Keratinocyte (primary cell): ENCODE measurements at places on chromosomes 1 and 21. TPM values are rescaled to one million over a fixed set of nuclear protein-coding genes. Genes with fewer than 3 reads are reported as not detected.

The TTC39A gene
- polyA plus RNA-seq: 0.58 to 1.4 TPM (median 1.4 TPM) in 3 replicates

The MX2 gene
- polyA plus RNA-seq: 6.8 to 11.0 TPM (median 7.1 TPM) in 3 replicates

The ASPM gene
- 2.1 to 10.0 TPM (median 5.3 TPM) in 3 replicates for polyA plus RNA-seq

The FCRL6 gene
- polyA plus RNA-seq: not detected in 3 replicates

The CLCA2 gene
- 276 to 518 TPM (median 407 TPM) in 3 replicates for polyA plus RNA-seq

The SLAMF9 gene
- 0.31 to 0.57 TPM (median 0.41 TPM) in 3 replicates for polyA plus RNA-seq

GRCh38 chr1:100523038-100523652 is 14.8 kb upstream of the GPR88 start:
- no peak overlapping the region for H3K4me3 ChIP-seq
- H3K27me3 ChIP-seq: peaks cover 3% of the 10 kb centered on the region
- no peak for DNase-seq

GRCh38 chr1:214525535-214526019 is 25.8 kb downstream of the PTPN14 start:
- peaks cover 10% of the 10 kb centered on the region for H3K36me3 ChIP-seq
- H3K27me3 ChIP-seq: no peaks in the 10 kb centered on the region

DNA sequence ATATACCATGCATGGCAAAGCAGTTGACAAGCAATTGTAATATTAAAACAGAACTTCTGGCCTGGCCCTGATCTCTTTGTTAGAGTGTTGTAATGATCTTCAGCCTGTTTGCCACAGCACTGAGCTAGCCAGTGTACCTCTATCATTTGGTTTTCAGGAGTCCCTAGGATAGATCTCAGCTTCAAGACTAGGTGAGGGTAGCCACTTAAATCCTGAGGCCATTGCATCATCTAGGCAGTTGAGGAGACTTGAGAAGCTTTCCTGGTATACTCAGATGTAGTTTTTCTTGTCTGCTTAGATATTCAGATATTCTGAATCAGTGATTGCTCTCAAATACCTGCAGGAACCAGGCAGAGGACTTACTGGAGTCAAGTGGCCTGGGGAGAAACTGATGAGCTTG is 14.7 kb downstream of the S1PR1 start:
- no peak overlapping the region for H3K4me3 ChIP-seq
- H3K4me1 ChIP-seq: peaks cover 3% of the 10 kb centered on the region
- no peaks in the 10 kb centered on the region for H3K27me3 ChIP-seq

DNA sequence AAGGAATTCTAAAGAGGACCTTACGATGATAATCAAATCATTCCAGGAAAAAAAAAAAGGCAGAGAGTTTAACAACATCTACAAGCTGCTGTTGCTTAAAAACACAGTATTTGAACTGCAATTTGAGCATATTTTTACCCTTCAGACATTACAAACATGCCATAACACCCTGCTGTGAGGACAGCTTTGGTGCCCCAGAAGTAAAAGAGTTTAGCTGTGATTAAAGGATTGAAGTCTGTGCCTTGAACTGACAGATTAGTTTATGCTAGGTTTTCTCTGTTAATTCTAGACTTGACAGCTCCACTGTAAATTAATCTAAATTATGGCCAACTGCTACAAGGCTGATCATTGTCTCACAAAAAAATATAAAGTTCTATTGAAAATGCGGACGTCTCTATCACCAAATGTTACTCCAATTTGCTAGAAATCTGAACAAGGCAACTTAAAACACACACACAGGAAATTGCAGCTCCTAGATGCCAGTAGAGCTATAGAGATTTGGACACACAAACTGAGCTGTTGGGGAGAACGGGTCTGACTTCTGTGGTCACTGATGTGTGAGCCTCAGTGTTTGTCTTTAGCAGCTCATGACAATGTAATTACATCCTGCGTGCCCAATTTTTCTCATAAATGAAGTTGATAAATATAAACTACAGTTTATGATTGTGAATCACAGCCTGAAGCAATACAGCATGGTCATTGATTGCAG is 217.9 kb downstream of the NTNG1 start:
- DNase-seq: no peak
- no peaks in the 10 kb centered on the region for H3K4me1 ChIP-seq
- no peaks in the 10 kb centered on the region for H3K27me3 ChIP-seq
- no peak overlapping the region for H3K27ac ChIP-seq
- no peaks in the 10 kb centered on the region for H3K36me3 ChIP-seq
- no peak overlapping the region for H3K4me3 ChIP-seq

DNA sequence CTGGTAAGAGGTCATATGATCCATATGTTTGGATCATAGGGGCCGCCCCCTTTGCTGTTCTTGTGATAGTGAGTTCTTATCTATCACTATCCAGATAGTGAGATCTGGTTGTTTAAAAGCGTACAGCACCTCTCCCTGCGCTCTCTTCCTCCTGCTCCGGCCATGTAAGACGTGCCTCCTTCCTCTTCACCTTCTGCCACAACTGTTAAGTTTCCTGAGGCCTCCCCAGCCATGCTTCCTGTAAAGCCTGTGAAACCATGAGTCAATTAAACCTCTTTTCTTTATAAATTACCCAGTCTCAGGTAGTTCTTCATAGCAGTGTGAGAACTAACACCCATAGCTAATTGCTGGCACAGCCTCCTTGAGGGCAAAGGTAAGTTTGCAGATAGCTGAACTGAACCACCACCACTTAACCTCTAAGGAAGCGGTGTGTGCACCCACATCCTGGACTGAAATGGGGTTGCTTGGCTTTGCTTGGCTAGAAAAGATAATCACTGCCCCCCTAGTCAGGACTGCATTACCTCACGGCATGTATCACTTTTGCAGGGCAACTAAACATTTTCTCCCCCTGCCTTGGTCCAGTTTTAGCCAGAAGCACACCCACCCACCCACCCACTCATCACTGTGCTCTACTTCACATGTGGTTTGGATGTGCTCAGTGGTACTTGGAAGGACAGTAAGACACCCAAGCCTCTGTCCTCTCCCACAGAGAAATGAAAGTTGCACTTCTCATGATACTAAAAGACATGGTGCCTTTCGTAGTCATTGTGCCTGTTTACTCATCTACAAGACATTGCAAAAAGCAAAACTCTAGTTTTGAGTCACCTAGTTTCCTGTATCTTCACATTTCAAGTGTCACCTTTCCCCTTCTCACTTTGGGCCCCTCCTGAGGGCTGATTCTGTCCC is 23.1 kb upstream of the PTAFR start:
- peaks cover 23% of the 10 kb centered on the region for H3K36me3 ChIP-seq
- no peaks in the 10 kb centered on the region for H3K27me3 ChIP-seq
- H3K27ac ChIP-seq: no peak overlapping the region
- H3K4me3 ChIP-seq: no peak overlapping the region

- peak overlapping the region; percentile 86 for H3K27ac ChIP-seq
- H3K27me3 ChIP-seq: no peaks in the 10 kb centered on the region
- peak; percentile 85 for DNase-seq
- H3K4me3 ChIP-seq: no peak overlapping the region
- H3K36me3 ChIP-seq: no peaks in the 10 kb centered on the region
- peaks cover 69% of the 10 kb centered on the region for H3K4me1 ChIP-seq
These were observed 15.5 kb upstream of the CITED4 start for GRCh38 chr1:40877698-40878097.

- no peaks in the 10 kb centered on the region for H3K27me3 ChIP-seq
- H3K4me3 ChIP-seq: no peak overlapping the region
- H3K27ac ChIP-seq: no peak overlapping the region
- peaks cover 8% of the 10 kb centered on the region for H3K4me1 ChIP-seq
These were observed 12.0 kb upstream of the BGLAP start for GRCh38 chr1:156229809-156230472.

- H3K27me3 ChIP-seq: peaks cover 4% of the 10 kb centered on the region
- DNase-seq: no peak
- no peak overlapping the region for H3K27ac ChIP-seq
- H3K36me3 ChIP-seq: no peaks in the 10 kb centered on the region
- H3K4me3 ChIP-seq: no peak overlapping the region
These were observed 5.7 kb upstream of the AKT3 start for GRCh38 chr1:243855616-243856318.

DNA sequence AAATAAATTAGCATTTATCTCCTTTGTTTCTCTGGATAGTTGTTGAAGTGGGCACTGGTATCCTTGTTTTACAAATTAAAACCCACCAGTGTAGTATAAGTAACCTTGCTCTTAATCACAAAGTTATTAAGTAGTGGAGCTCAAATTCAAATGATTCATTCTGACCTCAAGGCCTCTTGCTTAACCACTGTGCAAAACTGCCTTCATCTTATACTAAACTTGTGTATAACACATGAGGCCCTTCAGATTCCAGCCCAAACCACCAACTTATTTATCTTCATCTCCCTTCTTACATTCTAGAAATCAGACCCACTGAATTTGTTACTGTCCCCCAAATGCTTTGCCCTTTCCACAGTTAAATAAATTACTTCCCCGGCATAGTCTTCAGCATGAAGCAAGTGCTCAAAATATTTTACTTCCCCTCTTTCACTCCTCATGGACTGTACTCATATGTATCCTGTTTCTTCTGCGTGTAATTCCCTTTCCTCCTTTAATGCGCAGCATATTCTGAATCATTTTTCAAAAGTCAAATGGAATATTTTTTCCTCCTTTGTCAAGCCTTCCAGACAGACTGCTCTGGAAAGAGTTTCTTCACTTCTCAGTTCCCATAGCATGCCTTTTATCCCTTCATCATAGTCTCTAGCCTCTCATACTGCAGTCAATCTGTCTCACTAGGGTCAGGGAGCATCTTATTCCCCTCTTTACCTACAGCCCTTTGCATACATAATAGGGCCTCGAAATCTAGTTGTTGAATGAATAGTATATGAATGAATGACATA is 19.0 kb upstream of the DNASE2B start:
- no peak for DNase-seq
- H3K4me1 ChIP-seq: peaks cover 21% of the 10 kb centered on the region
- H3K27ac ChIP-seq: no peak overlapping the region
- no peak overlapping the region for H3K4me3 ChIP-seq
- H3K36me3 ChIP-seq: no peaks in the 10 kb centered on the region
- H3K27me3 ChIP-seq: no peaks in the 10 kb centered on the region

GRCh38 chr1:33126411-33127000 is 45.6 kb downstream of the AZIN2 start:
- H3K27ac ChIP-seq: peak overlapping the region; percentile 96
- peaks cover 46% of the 10 kb centered on the region for H3K4me1 ChIP-seq
- H3K27me3 ChIP-seq: no peaks in the 10 kb centered on the region
- peak overlapping the region; percentile 98 for H3K4me3 ChIP-seq
- H3K36me3 ChIP-seq: peaks cover 4% of the 10 kb centered on the region

- H3K36me3 ChIP-seq: no peaks in the 10 kb centered on the region
- H3K27me3 ChIP-seq: no peaks in the 10 kb centered on the region
- no peak overlapping the region for H3K27ac ChIP-seq
These were observed 43.0 kb upstream of the EGLN1 start for GRCh38 chr1:231465051-231465450.

DNA sequence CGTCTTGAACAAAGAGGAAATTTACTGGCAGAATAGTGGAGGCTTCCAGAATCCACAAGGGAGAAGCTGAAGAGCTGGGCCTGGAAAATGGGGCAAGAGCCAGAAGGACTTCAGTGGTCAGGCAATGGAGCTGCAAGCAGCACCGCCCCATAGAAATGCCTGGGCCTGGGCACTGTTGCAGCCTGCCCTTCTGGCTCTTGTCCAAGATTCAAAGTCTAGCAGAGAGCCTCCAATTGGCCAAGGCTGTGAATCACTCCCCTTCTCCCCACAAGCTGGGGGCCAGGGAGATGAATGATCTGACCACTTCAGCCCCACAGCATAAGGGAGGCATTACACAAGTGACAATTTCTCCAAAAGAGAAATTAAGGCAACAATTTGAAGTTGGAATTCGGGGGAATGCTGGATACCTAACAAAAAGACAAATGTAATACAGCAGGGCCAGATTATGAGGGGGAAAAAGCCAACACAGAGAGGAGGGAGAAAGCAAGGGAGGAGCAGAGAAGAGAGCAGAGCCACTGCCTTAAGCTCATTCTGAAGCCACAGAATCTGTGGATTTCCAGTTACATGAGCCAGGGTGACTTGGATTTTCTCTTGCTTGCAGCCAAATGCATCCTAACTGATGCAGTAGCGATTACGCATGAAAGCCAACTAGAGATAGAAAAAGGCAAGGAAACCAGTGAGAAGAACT is 80.3 kb downstream of the LRIG2 start:
- no peaks in the 10 kb centered on the region for H3K27me3 ChIP-seq
- peak; percentile 38 for DNase-seq
- H3K27ac ChIP-seq: no peak overlapping the region
- peaks cover 4% of the 10 kb centered on the region for H3K4me1 ChIP-seq
- no peaks in the 10 kb centered on the region for H3K36me3 ChIP-seq

DNA sequence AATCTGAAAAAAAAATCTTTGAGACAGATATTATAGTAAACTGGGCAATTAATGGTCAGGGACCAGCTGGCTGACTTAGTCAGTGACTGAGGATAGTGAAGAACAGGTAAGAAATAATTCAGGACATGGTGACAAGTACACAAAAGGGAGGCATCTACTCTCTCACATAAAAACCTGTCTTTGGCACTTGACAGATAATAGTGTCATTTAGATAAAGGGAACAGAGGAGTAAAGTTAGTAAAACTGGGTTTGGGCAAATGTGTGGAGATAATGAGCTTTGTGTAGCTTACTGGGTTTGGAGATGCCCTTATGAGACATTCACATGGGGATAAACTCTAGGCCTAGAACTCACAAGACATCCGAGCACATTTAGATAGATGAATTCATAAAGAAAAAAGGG is 4.0 kb downstream of the SSX2IP start:
- peaks cover 24% of the 10 kb centered on the region for H3K4me1 ChIP-seq
- H3K36me3 ChIP-seq: no peaks in the 10 kb centered on the region
- H3K27ac ChIP-seq: no peak overlapping the region
- DNase-seq: no peak

DNA sequence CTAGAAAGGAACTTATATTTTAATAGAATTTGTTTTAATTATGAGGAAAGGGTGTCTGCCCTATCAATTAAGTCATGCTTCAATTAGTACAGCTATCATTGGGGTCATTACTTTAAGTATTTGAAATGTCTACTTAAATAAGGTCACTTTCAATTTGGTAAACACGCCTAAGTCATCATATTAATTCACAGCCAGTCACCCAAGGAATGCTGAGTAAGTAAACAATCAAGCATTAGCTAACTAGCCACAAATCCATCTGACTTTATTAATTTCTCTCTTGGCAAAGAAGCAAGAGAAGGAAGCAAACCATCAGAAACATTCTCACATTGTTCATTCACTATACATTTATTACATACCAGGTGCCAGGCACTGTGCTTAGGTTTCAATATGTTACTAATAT is 1.2 kb upstream of the LRRC52 start:
- no peaks in the 10 kb centered on the region for H3K36me3 ChIP-seq
- DNase-seq: no peak
- H3K27ac ChIP-seq: no peak overlapping the region

DNA sequence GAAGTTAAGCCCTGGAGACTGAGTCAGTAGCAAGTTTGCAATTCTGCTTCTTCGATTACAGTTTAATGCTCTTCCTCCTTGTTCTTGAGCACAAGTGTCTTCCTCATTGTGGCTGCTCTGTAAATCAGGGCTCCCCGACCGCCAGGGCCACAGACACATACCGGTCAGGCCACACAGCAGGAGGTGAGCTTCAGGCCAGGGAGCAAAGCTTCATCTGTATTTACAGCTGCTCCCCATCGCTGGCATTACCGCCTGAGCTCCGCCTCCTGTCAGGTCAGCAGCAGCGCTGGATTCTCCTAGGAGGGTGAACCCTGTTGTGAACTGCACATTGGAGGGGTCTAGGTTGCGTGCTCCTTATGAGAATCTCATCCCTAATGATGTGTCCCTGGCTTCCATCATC is 1.7 kb upstream of the TRAPPC10 start:
- H3K27ac ChIP-seq: no peak overlapping the region
- H3K4me3 ChIP-seq: no peak overlapping the region
- H3K4me1 ChIP-seq: peaks cover 20% of the 10 kb centered on the region
- no peaks in the 10 kb centered on the region for H3K27me3 ChIP-seq
- no peak for DNase-seq

- peak; percentile 15 for DNase-seq
- H3K27me3 ChIP-seq: no peaks in the 10 kb centered on the region
- no peaks in the 10 kb centered on the region for H3K36me3 ChIP-seq
- no peaks in the 10 kb centered on the region for H3K4me1 ChIP-seq
These were observed at the start of gene IFI44 for GRCh38 chr1:78649628-78650027. IFI44 (plus strand) TSS chr1:78649831; CDS start chr1:78650196, 365 bp downstream.
